ENCODE measurements at places on chromosomes 1 and 21.
A peak's percentile ranks its signal among the peaks of the same experiment; 100 is the strongest.

GRCh38 chr1:193335806-193336428, 149.5 kb upstream of the B3GALT2 start:
- H3K4me3 ChIP-seq, result no peak overlapping the region
- H3K27ac ChIP-seq, result no peak overlapping the region

GRCh38 chr1:85624361-85624760, 43.8 kb downstream of the CCN1 start:
- DNase-seq, result no peak
- H3K27me3 ChIP-seq, result no peaks in the 10 kb centered on the region
- H3K4me1 ChIP-seq, result peaks cover 34% of the 10 kb centered on the region
- H3K36me3 ChIP-seq, result no peaks in the 10 kb centered on the region
- no peak overlapping the region for H3K4me3 ChIP-seq

DNA sequence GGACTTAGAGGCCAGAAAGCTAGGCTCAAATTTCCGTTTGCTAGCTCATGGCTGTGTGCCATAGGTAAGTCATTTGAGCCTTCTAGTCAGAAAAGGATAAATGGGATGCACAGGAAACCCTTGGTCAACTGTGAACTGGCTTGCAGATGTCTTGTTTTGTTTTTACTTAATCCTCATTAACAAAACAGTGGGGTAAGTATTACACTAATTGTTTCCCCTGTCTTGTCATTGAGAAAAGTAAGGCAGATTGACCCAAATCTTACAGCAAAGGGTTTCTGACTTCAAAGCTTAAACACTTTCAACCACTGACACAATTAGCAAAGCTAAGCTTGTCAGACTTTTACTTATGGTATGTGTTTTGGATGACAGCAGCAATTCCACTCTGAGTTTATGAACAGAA, 291.3 kb downstream of the NTNG1 start:
- no peaks in the 10 kb centered on the region for H3K4me1 ChIP-seq
- DNase-seq, result no peak
- no peaks in the 10 kb centered on the region for H3K27me3 ChIP-seq
- H3K4me3 ChIP-seq, result no peak overlapping the region

DNA sequence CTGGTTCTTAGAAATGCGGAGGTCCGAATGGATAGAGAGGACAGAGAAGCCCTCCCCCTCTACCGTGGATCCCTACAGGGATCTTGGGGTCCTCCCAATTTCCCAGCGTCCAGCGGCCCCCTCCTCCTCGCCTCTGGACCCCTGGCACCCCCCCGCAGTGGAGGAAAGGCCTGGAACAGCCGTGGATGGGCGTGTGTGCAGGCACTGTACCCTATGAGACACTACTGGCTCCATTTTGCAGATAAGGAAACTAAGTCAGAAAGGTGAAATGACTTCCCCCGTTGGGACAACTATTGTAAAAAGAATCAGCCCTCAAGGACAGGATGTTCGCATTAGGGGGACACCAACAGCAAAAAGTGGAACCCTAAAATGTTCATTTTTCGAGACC, 931 bp upstream of the CLSTN1 start:
- H3K36me3 ChIP-seq, result no peaks in the 10 kb centered on the region
- H3K27ac ChIP-seq, result peak overlapping the region; percentile 99
- peaks cover 36% of the 10 kb centered on the region for H3K4me1 ChIP-seq
- DNase-seq, result no peak

- H3K27me3 ChIP-seq, result no peaks in the 10 kb centered on the region
- no peak overlapping the region for H3K27ac ChIP-seq
- no peak for DNase-seq
- H3K36me3 ChIP-seq, result no peaks in the 10 kb centered on the region
- H3K4me1 ChIP-seq, result no peaks in the 10 kb centered on the region
- H3K4me3 ChIP-seq, result no peak overlapping the region
Observed at GRCh38 chr1:221246067-221246466, 366.8 kb downstream of the HLX start.

- no peaks in the 10 kb centered on the region for H3K36me3 ChIP-seq
- H3K4me1 ChIP-seq, result no peaks in the 10 kb centered on the region
- H3K4me3 ChIP-seq, result no peak overlapping the region
- H3K27ac ChIP-seq, result no peak overlapping the region
Observed at GRCh38 chr1:157813269-157813668, 6.7 kb downstream of the FCRL1 start.
